Fibroblast of lung (primary cell): ENCODE measurements at places on chromosomes 5 and 9. TPM values are rescaled to one million over a fixed set of nuclear protein-coding genes. Genes with fewer than 3 reads are reported as not detected.

The TSLP gene
- 4.6 and 20.6 TPM in 2 replicates for polyA plus RNA-seq

The GAPT gene
- not detected in 2 replicates for polyA plus RNA-seq

The PSAT1 gene
- 46.6 and 74.6 TPM in 2 replicates for polyA plus RNA-seq

The PTGS1 gene
- 52.9 and 86.5 TPM in 2 replicates for polyA plus RNA-seq

The CDC20B gene
- 0.12 TPM in 1 of 2 replicates, not detected in the other for polyA plus RNA-seq

The PCDHGB4 gene
- polyA plus RNA-seq, result 13.3 and 15.5 TPM in 2 replicates

The HOMER1 gene
- polyA plus RNA-seq, result 3.8 and 3.9 TPM in 2 replicates

The NR2F1-AS1 gene
- polyA plus RNA-seq, result 22.4 and 29.6 TPM in 2 replicates

The SNCAIP gene
- polyA plus RNA-seq, result 1.3 and 2.4 TPM in 2 replicates

The SLC34A1 gene
- not detected in 2 replicates for polyA plus RNA-seq

The IL9 gene
- not detected in 2 replicates for polyA plus RNA-seq

The PITX1 gene
- 1.7 and 7.0 TPM in 2 replicates for polyA plus RNA-seq

The FST gene
- polyA plus RNA-seq, result 592 and 1,058 TPM in 2 replicates

The LHX3 gene
- polyA plus RNA-seq, result not detected in 2 replicates

The PLAC8L1 gene
- polyA plus RNA-seq, result not detected in 2 replicates

The LCN12 gene
- polyA plus RNA-seq, result 0.02 TPM in 1 of 2 replicates, not detected in the other

The SNCB gene
- 0.22 and 2.3 TPM in 2 replicates for polyA plus RNA-seq

The HBEGF gene
- 8.7 and 10.3 TPM in 2 replicates for polyA plus RNA-seq

The MPDZ gene
- 21.7 and 28.9 TPM in 2 replicates for polyA plus RNA-seq

The MYO10 gene
- polyA plus RNA-seq, result 16.6 and 17.3 TPM in 2 replicates

The PTCH1 gene
- 3.2 and 3.3 TPM in 2 replicates for polyA plus RNA-seq

The CHMP5 gene
- polyA plus RNA-seq, result 99.9 and 108 TPM in 2 replicates

The CTNND2 gene
- not detected in 2 replicates for polyA plus RNA-seq

The ABLIM3 gene
- 49.9 and 67.8 TPM in 2 replicates for polyA plus RNA-seq

The MAP3K1 gene
- polyA plus RNA-seq, result 3.5 and 5.3 TPM in 2 replicates

The TAL2 gene
- polyA plus RNA-seq, result 0.11 TPM in 1 of 2 replicates, not detected in the other

The PGM5 gene
- polyA plus RNA-seq, result 42.6 and 65.7 TPM in 2 replicates

The PCDHA6 gene
- 0.11 and 2.8 TPM in 2 replicates for polyA plus RNA-seq

The PRXL2C gene
- 24.5 and 31.2 TPM in 2 replicates for polyA plus RNA-seq

The SLC31A2 gene
- 15.7 and 17.8 TPM in 2 replicates for polyA plus RNA-seq
